ENCODE measurements at places on chromosomes 3 and 15. TPM values are rescaled to one million over a fixed set of nuclear protein-coding genes. Genes with fewer than 3 reads are reported as not detected.

DNA sequence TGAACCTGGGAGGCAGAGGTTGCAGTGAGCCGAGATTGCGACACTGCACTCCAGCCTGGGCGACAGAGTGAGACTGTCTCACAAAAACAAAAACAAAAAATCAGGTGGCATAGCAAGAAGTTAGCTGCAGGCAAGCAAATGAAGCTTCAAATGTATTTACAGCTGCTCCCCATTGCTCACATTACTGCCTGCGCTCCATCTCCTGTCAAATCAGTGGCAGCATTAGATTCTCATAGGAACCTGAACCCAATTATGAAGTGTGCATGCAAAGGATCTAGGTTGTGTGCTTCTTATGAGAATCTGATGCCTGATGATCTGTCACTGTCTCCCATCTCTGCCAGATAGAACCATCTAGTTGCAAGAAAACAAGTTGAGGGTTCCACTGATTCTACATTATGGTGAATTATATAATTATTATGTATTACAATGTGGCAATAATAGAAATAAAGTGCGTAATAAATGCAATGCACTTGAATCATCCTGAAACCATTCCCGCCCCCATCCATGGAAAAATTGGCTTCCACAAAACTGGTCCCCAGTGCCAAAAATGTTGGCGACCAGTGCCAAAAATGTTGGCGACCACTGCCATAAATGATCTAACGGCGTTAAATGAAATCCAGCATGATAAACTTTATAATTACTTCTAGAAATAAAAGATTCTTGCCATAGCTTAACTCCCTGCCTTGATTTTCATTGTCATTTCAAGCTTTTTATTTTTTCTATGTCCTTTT, 616.7 kb upstream of the NAALADL2 start:
- H3K4me3 ChIP-seq, result no peak overlapping the region
- no peak overlapping the region for H3K27ac ChIP-seq
- DNase-seq, result no peak
- H3K27me3 ChIP-seq, result no peaks in the 10 kb centered on the region

DNA sequence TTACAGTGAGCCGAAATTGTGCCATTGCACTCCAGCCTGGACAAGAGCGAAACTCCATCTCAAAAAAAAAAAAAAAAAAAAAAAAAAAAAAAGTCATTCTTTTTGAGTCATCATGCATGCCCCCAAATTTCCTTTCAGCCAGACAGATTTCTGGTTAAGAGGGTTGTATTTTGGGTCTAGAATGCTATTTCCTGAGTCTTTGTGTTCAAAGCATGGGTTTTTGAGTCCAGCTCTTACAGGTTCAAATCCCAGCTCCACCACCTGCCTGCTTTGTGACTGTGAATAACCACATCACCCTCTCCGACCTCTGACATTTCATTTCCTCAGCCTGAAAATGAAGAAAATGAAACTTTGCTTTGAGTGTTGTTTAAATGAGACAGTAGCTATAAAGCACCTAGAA, 9.3 kb upstream of the C15orf61 start:
- no peak for DNase-seq
- H3K27ac ChIP-seq, result no peak overlapping the region
- no peaks in the 10 kb centered on the region for H3K27me3 ChIP-seq
- H3K4me1 ChIP-seq, result peaks cover 9% of the 10 kb centered on the region
- H3K4me3 ChIP-seq, result no peak overlapping the region
- H3K36me3 ChIP-seq, result peaks cover 15% of the 10 kb centered on the region

CISH gene
- total RNA-seq, result 394 TPM

- H3K27ac ChIP-seq, result no peak overlapping the region
Measured at GRCh38 chr15:83713242-83713641, 59.3 kb downstream of the ADAMTSL3 start.

- H3K36me3 ChIP-seq, result peaks cover 16% of the 10 kb centered on the region
- peaks cover 95% of the 10 kb centered on the region for H3K4me1 ChIP-seq
- H3K27me3 ChIP-seq, result no peaks in the 10 kb centered on the region
Measured at GRCh38 chr3:32428092-32429068, 36.7 kb downstream of the CMTM7 start.

- no peak overlapping the region for H3K27ac ChIP-seq
- DNase-seq, result no peak
- H3K27me3 ChIP-seq, result no peaks in the 10 kb centered on the region
- no peaks in the 10 kb centered on the region for H3K36me3 ChIP-seq
Measured at GRCh38 chr15:48494631-48495030, 150.9 kb downstream of the FBN1 start.

RETNLB gene
- total RNA-seq, result not detected

GRCh38 chr15:55366981-55367380, 41.2 kb downstream of the CCPG1 start:
- no peak for DNase-seq
- H3K27ac ChIP-seq, result no peak overlapping the region
- H3K27me3 ChIP-seq, result no peaks in the 10 kb centered on the region
- no peaks in the 10 kb centered on the region for H3K4me1 ChIP-seq
- H3K36me3 ChIP-seq, result no peaks in the 10 kb centered on the region

- H3K4me1 ChIP-seq, result no peaks in the 10 kb centered on the region
- peaks cover 38% of the 10 kb centered on the region for H3K36me3 ChIP-seq
- no peak overlapping the region for H3K27ac ChIP-seq
- no peak for DNase-seq
Measured at GRCh38 chr3:196044513-196044912, 37.4 kb downstream of the TFRC start.

STAC gene
- not detected for total RNA-seq

DNA sequence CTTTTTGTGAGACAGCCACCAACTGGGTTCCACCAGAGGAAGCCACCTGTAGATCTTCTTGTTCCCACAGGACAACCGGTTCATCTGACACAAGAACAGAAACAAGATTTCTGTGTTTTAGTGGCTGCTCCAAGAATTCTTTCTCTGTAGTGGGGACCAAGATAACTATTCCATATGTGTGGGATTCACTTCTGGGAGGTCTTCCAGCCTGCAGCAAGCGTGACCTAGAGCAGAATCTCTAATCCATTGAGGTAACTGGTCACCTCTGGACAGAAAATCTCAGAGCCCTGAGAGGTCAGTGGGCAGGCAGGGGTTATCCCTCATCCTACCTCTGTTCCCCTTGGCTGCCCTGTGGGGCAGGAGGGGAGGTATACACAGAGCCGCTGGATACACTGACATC, 311.3 kb downstream of the NTRK3 start:
- H3K4me1 ChIP-seq, result no peaks in the 10 kb centered on the region
- no peak overlapping the region for H3K27ac ChIP-seq
- no peak overlapping the region for H3K4me3 ChIP-seq
- no peak for DNase-seq

- H3K27ac ChIP-seq, result no peak overlapping the region
- DNase-seq, result no peak
- H3K27me3 ChIP-seq, result no peaks in the 10 kb centered on the region
- no peaks in the 10 kb centered on the region for H3K4me1 ChIP-seq
- no peak overlapping the region for H3K4me3 ChIP-seq
Measured at GRCh38 chr3:99910752-99911290, 93.2 kb downstream of the CMSS1 start.

- no peaks in the 10 kb centered on the region for H3K4me1 ChIP-seq
- no peak overlapping the region for H3K27ac ChIP-seq
- no peak for DNase-seq
Measured at GRCh38 chr3:27614592-27614991, 107.5 kb downstream of the EOMES start.

SERINC4 gene
- 0.21 TPM for total RNA-seq

- peaks cover 3% of the 10 kb centered on the region for H3K27me3 ChIP-seq
- H3K4me1 ChIP-seq, result no peaks in the 10 kb centered on the region
- H3K4me3 ChIP-seq, result no peak overlapping the region
- H3K27ac ChIP-seq, result no peak overlapping the region
Measured at GRCh38 chr3:190005343-190006113, 115.2 kb downstream of the P3H2 start.

CDHR4 gene
- total RNA-seq, result not detected

MUSTN1 gene
- 1.5 TPM for total RNA-seq

DNA sequence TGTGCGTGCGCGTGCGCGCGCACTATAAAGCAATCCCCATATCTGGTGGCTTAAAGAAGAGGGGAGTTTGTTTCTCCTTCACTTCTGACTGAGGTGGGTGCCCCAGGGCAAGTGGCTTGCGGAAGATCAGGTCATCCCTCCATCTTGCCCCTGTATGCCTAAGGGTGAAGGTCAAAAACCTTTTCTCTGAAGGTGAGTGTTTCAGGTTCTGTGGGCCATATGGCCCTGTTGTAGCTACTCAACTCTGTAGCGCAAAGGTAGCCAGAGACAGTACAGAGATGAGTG, 5.5 kb downstream of the ABTB1 start:
- no peaks in the 10 kb centered on the region for H3K27me3 ChIP-seq
- DNase-seq, result no peak
- peaks cover 22% of the 10 kb centered on the region for H3K4me1 ChIP-seq
- H3K4me3 ChIP-seq, result no peak overlapping the region
- no peak overlapping the region for H3K27ac ChIP-seq
- H3K36me3 ChIP-seq, result no peaks in the 10 kb centered on the region

LRRC28 gene
- 19.3 TPM for total RNA-seq

GOLGA6L4 gene
- total RNA-seq, result 2.4 TPM

- no peaks in the 10 kb centered on the region for H3K36me3 ChIP-seq
- no peaks in the 10 kb centered on the region for H3K4me1 ChIP-seq
- H3K4me3 ChIP-seq, result no peak overlapping the region
- no peak for DNase-seq
- H3K27ac ChIP-seq, result no peak overlapping the region
- no peaks in the 10 kb centered on the region for H3K27me3 ChIP-seq
Measured at GRCh38 chr3:162517110-162517509, 1020.5 kb downstream of the OTOL1 start.

SLC28A2 gene
- total RNA-seq, result not detected

DNA sequence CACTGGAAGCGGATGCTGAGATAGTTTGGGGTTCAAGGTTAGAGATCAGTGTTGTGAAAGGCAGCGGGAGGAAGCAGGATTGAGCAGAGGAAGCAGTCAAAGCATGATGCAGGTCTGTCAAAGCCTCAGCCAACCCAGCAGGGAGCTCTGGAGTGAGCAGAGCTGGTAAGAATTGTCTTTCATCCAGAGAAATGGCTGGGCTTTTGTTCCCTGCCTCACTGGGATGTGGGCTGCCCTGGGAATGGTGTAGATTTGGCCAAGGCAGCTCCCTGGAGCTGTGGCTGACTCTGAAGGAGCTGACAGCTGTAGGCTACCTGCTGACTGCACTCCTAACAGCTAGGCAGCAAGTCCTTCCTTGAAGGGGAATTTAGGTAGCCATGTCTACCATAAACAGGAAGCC, 61.9 kb upstream of the STXBP5L start:
- no peak overlapping the region for H3K27ac ChIP-seq
- DNase-seq, result no peak
- H3K27me3 ChIP-seq, result peaks cover 12% of the 10 kb centered on the region
- H3K4me3 ChIP-seq, result no peak overlapping the region
- H3K36me3 ChIP-seq, result no peaks in the 10 kb centered on the region

GOLGA6L7 gene
- not detected for total RNA-seq

SLC4A7 gene
- 31.9 TPM for total RNA-seq

C15orf40 gene
- total RNA-seq, result 31.0 TPM

DNA sequence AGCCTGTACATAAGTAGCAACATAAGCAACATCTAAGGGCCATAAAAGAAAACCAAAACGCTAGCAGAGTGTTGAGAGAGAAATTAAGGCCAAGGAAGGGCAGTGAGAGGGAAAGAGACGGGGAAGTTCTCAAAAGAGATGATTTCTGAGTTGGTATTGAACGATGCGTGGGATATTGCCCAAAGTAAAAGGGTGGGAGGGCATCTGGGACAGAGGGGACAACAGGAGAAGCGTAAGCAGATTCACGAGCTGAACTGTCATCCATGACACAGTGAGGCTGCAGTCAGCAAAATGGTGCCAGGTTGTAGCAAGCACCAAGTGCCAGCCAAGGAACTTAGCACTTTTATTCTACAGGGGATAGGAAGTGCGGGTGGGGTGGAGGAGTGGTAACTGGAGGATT, 11.8 kb downstream of the NCEH1 start:
- no peaks in the 10 kb centered on the region for H3K36me3 ChIP-seq
- H3K27me3 ChIP-seq, result no peaks in the 10 kb centered on the region
- H3K4me3 ChIP-seq, result no peak overlapping the region
- peaks cover 8% of the 10 kb centered on the region for H3K4me1 ChIP-seq
- DNase-seq, result no peak

GRCh38 chr3:127368186-127369032, 80.6 kb upstream of the PRR20G start:
- H3K36me3 ChIP-seq, result no peaks in the 10 kb centered on the region
- H3K27ac ChIP-seq, result no peak overlapping the region
- no peaks in the 10 kb centered on the region for H3K4me1 ChIP-seq

DNA sequence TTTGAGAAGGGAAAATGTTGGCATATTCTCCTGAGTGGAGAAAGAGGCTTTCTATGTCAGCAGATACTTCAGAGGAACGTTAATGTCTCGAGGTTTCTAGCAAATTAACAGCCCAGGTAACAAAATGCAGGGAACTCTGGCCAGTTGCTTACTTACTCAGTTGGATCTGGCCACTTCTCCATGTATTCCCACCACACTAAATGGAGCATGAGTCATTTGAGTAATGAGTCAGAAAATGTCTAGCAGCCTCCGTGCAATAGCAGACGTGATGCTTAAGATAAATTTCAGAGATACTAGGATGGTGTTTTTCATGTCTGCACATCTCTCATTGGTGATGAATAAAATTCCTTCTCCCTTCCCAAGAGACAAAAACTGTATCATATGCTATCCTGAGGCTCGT, 671.5 kb downstream of the FHIT start:
- no peaks in the 10 kb centered on the region for H3K4me1 ChIP-seq
- H3K36me3 ChIP-seq, result no peaks in the 10 kb centered on the region
- DNase-seq, result no peak
- H3K27ac ChIP-seq, result no peak overlapping the region

- H3K27ac ChIP-seq, result peak overlapping the region; percentile 95
- H3K4me1 ChIP-seq, result peaks cover 55% of the 10 kb centered on the region
- H3K36me3 ChIP-seq, result peaks cover 39% of the 10 kb centered on the region
- no peaks in the 10 kb centered on the region for H3K27me3 ChIP-seq
Measured at GRCh38 chr15:101168898-101169494, 82.9 kb downstream of the CHSY1 start.

GRCh38 chr15:77599357-77599756, 33.4 kb downstream of the LINGO1 start:
- H3K27me3 ChIP-seq, result no peaks in the 10 kb centered on the region
- peaks cover 3% of the 10 kb centered on the region for H3K4me1 ChIP-seq
- DNase-seq, result no peak
- no peaks in the 10 kb centered on the region for H3K36me3 ChIP-seq

EPHB1 gene
- total RNA-seq, result 1.4 TPM

DNA sequence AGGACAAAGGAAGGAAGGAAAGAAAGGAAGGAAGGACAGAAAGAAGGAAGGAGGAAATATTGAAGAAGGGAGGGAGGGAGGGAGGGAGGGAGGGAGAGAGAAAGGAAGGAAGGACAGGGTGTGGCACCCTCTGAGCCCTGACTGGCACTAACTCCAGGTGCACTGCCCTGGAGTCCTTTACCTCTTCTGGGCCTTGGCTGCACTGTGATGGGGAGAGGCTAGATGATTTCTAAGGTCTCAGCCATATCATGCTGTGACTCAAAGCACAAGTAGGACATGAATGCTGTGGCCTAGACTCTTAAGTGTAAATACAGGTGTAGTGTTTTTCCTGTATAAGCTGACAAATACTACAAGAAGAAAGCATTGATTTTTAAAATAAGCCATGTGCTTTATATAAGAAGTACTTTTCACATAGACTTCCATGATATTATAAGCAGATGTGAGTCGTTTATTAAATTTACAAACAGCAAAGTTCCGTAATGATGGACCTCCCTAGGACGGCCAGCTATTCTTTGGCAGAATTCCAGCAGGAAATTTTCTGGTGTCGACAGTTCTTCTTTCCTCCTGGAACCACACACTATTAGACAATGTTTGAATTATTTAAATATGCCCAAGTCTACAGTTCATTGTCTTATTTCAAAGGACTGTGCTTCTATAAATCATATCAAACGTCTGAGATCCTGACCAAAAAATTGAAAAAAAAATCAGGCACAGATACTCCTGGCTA, 213.8 kb upstream of the C2CD4B start:
- H3K36me3 ChIP-seq, result no peaks in the 10 kb centered on the region
- DNase-seq, result no peak
- H3K27me3 ChIP-seq, result peaks cover 25% of the 10 kb centered on the region
- peaks cover 3% of the 10 kb centered on the region for H3K4me1 ChIP-seq
- no peak overlapping the region for H3K4me3 ChIP-seq
